ENCODE measurements at places on chromosomes 3 and 15.

DNA sequence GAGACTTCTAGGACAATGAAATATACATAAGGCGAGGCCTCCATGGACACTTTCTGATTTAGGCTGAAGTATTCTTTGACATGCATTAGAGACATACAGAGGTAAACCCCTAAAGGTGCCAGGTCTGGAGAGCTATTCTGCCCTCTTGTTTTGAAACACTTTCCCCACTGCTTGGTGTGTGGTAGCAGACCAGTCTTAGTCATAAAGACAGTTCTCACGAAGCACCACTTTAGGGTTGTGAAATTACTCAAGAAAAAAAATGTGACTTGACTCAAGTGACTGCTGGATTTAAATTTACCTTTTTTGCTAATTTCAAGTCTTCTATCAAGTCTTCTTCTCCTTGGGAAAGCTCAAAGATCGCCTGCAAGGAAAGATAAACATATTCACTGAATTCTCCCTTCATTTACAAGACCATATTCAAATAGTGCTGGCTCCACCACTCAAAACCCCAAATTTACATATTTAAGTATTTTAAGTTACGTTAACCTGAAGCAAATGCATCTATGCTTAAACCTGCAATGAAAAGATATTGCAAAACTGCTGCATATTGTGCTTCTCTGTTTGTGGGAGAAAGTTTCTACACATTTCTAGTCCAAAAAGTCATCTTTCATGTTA lies 48.4 kb downstream of the ARHGEF3 start:
- no peak for DNase-seq

- DNase-seq = no peak
Observed at GRCh38 chr3:145942052-145942451, 218.9 kb downstream of the PLOD2 start.

DNA sequence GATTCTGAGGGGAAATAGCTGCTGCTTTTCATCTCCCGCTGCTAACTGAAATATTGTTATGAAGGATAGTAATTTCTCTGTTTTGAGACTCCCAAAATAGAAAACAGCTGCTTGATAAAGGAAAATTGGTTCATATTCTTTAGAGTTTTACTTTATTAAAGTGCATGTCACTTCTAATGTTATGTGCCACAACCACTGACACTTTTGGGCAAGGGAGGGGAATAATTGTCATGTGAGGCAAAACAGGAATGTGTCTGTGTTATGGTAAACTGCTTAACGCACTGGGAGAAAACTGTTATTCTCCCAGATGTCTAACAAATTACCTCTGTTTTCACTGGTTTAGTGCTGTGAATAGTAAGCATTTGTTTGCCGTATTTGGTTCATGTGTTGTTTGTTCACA lies 201.6 kb downstream of the PDZRN3 start:
- DNase-seq = no peak

DNA sequence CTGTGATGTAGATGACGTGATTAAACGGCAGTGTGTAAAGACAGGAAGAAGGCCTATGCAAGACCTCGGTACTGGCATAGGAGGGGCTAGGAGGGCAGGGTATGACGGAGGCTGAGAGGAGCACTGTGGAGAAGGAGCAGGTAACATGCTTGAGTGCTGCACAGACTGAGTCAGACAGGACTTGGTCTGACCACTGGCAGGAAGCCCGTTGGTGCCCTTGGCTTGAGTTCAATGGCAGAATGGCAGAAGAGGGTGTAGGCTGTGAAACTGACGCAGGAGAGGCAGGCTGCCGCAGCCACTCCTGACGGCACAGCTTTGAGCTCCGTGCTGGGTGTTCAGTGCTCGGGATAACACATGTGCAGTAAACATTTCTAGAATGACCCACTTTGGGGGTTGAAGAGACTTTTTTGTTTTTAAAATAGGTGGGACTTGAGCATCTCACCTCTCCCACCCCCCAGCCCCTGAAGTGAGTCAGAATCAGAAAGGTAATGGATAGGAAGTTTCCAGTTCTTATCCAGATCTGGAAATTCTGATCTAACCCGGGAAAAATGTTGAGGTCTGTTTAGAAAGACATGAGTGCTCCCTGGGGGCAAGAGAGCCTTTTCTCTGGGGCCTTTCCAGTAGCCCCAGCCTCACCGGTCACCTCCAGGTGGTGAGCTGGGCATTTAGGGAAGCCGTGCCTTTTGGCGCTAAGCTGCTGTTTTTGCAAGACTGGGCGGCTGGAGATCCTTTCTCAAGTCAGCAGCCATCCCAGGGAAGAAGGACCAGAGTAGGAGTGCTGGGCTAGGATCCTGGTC lies 126.4 kb downstream of the RPLP1 start:
- no peak for DNase-seq

DNA sequence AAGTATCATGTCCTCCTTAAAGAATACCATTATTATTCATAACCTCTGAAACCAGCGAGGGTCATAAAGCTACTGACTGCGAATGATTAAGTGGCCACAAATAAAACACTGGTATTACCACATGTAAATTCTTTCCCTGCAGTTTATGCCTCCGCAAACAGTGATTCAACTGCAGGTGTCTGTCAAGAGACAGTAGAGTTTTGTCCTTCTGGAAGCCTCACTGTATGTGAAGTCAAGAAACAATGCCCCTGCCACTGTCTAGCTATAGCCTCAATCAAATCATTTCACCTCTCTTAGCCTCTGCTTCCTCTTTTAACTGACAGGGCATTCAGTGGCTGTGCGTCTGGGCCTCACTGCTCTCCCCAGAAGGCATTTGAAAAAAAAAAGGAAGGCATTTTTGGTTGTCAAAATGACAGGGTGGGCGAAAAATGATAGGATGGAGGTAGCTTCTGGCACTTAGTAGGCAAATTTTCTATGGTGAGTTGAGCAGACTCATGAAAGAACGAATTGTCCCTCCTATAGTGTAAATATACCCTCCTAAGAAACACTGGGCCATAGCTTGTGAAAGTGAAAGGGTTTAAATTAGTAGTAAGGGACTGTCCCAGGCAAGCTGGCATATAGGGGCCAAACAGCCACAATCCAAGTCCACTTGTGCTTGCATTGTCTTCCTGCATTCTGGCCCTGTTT lies 66.7 kb downstream of the FILIP1L start:
- no peak for DNase-seq

All from central memory CD8-positive, alpha-beta T cell (primary cell).